ENCODE measurements at places on chromosomes 3 and 15.

DNA sequence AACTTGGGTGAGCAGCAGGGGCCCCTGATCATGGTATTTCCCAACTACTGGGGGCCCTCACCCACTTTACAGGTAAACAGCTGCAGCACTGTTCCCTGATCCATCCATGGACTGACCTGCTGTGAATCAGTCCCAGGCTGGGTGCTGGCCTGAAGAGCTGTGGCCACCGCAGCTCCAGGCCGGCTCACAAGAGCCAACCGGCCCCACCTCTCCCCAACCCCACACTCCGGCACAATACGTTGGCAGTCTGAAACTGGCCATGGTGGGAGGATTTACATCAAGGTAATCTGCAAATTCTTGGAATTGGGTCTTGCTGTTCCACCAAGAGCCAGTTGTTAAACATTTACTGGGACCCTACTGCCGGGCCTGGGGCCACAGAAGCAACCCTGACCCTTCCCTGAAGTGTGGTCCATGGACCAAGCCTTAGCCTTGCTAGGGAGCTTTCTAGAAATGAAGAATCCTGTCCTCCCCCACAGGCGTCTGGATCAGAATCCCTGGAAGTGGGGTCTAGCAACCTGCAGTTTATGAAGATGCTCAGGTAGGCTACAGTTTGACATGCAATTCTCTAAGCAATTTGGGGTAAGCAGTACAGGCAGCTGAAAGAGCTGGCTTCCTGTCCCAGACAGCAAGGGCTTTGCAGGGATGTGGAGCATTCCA, 3.7 kb downstream of the SLC6A20 start:
- DNase-seq = peak; percentile 36

DNA sequence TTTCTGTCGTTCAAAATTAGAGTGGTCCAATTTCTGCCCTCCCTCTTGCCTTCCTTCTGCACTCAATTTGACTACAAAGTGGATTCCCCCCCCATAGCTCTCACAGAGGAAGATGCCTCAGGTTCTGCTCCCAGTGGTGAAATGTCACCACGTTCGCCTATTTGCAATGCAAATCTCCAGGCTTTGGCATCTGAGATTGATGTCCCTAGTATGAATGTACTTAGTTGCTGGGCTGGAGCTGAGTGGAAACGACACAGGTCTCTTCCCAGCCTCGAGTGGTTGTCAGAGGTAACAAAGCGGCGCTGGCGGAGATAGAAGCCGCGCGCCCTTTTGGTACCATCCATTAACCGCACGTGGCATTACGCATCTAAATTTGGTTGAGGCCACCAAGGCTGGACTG, 860.1 kb downstream of the MCTP2 start:
- DNase-seq = no peak

DNA sequence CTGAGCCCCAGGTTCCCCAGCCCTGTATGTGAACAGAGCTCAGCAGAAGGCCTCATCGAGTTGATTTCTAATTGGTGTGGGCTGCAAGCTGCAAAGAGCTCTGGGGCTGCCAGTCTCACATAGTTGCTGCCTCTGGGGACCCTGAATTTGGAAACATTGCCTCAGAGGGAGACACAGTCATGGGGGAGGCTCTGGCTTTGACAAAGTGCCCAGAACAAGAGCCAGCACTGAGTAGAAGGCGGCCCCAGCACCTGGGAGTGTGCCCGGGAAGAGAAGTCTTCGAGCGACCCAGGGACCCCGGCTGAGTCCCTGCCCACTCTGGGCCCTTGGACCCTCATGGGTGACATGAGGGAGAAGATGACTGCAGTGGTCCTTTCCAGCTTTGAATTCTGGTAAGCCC, 7.3 kb downstream of the NTRK3 start:
- no peak for DNase-seq

DNA sequence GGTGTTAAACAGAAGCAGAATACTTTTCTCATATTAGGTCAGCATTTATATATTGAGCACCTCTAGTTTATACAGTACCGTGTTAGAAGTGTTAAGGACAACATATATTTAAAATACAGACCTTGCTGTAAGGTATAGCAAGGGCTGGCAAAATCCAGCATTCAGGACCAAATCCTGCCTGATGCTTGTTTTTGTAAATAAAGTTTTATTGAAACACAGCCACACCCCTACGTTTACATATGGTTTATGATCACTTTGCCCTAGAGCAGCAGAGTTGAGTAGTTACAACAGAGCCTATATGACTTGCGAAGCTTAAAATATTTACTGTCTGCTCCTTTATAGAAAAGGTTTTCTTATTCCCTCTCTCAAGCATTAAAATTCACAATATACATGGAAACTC, 877.3 kb downstream of the MCTP2 start:
- no peak for DNase-seq

DNA sequence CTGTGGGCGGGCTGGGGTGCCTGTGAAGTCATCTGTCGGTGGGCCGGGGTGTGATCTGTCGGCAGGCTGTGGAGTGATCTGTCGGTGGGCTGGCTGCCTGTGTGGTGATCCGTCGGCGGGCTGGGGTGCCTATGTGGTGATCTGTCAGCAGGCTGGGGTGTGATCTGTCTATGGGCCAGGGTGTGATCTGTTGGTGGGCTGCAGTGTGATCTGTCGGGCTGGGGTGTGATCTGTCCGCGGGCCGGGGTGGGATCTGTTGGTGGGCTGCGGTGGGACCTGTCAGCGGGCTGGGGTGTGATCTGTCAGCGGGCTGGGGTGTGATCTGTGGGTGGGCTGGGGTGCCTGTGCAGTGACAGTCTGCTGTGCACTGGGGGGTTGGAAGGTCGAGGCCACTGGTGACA, 204.5 kb downstream of the XXYLT1 start:
- DNase-seq = no peak

DNA sequence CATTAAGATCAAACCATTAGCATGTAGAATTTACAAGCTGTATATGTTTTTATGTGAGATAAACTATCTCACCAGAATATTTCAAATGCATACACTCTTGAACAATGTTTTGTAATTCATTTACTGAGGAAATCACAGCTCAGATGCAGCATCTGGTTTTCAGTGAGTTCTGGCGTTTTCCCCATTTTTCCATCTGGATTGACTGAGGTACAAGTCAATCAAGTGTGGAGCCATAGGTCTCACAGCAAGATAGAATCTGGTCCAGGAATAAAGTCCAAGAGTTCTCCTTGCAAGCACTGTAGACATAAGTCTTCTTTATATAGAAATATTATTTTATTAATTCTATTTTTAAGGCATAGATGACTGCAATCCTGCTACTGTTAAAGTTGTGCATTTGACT, 219.3 kb downstream of the ZBBX start:
- no peak for DNase-seq

DNA sequence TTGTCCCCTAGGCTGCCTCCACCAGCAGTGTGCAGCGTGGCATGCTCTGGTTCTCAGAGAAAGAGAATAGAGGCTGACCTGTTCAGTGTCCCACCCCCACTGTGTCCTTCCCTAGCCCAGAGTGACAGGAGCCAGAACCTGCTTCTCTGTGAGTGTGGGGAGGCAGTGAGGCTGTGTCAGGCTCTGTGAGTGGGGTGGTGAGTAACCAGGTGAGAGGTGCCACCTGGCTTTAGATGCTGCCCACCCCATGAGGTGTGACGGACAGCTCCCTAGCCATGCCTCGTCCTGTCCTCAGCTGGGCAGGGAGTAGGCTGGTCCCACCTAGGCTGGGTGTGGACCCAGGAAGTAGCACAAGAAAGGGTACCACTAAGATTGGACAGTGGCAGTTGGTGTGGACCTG, 6.3 kb downstream of the TEX264 start:
- DNase-seq = no peak

GRCh38 chr15:34613997-34614396, 30.5 kb upstream of the GOLGA8B start:
- DNase-seq = no peak

DNA sequence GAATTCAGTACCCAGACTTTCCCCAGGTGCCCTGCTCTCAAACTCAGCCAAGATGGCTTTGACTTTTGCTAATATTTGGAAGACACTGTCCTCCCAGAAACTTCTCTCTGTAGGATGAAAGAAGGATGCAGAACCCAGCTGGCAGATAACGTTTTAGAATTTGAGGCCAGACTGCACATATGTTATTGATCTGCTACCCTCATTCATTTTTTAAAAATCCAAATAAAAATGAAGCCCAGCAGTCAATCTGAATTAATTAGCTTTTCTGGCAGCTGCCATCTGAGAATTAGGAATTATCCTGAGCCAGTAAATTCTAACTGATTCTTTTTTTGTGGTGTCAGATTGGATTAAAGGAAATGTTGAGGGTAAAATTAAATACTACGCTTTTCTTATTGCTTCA, 236.6 kb downstream of the PLCL2 start:
- DNase-seq = no peak

- DNase-seq = peak; percentile 67
These were observed 744 bp upstream of the ALDH1A2 start for GRCh38 chr15:58066042-58066867.

GRCh38 chr15:73926219-73927002, at the start of gene LOXL1:
LOXL1 (plus strand) TSS chr15:73926462; CDS start chr15:73926784, 322 bp downstream.
- peak; percentile 83 for DNase-seq

- no peak for DNase-seq
These were observed 76.1 kb downstream of the CD200 start for GRCh38 chr3:112409041-112409440.

- no peak for DNase-seq
These were observed 3.3 kb downstream of the NPTN start for GRCh38 chr15:73629798-73630429.

- DNase-seq = no peak
These were observed 13.4 kb upstream of the FAM98B start for GRCh38 chr15:38440353-38441129.

DNA sequence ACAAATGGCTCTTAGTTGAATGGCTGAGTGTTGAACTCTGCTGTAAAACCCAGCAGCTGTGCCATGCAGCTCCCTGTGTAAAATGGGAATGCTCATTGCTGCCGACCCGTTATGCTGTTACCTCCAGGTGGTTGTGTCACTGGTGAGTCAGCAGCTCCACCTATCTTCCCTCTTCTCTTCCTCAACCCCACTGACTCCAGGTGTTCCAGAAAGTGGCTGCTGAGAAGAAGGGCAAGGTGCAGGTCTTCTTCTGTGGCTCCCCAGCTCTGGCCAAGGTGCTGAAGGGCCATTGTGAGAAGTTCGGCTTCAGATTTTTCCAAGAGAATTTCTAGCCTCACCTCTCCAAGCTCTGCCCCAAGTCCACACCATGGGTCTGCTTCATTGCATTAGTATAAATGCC, 41.9 kb downstream of the NOX5 start:
- no peak for DNase-seq

DNA sequence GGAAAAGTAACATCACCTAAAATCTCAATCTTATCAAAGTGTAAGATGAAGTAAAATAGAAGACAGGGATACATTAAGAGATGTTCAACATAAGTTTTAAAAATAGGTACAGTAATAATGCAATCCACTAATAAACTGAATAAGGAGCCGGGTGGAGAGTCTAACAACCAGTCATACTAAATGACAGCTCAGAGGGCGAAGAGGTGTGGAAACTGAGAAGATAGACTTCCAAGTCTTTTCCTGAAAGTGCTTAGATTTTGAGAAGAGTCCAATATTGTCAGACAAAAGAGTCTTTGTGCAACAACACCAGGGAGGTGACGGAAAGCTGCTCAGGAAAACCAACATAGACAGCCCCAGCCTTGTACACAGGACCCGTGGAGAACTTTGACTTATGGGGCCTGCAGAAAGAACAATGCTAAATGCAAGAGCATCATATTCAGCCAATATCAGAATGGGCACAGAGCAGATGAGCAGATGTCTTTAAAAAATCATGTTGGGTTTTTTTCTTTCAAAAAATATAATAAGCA, 66.4 kb downstream of the MECOM start:
- DNase-seq = no peak

GRCh38 chr3:155608228-155608920, 136.5 kb downstream of the PLCH1 start:
- DNase-seq = no peak

- no peak for DNase-seq
These were observed 32.0 kb downstream of the ADAMTSL3 start for GRCh38 chr15:83685916-83686332.

- DNase-seq = no peak
These were observed 56.6 kb upstream of the ARHGEF3 start for GRCh38 chr3:56858331-56858730.

GRCh38 chr3:17995769-17996168, 253.3 kb upstream of the TBC1D5 start:
- no peak for DNase-seq

DNA sequence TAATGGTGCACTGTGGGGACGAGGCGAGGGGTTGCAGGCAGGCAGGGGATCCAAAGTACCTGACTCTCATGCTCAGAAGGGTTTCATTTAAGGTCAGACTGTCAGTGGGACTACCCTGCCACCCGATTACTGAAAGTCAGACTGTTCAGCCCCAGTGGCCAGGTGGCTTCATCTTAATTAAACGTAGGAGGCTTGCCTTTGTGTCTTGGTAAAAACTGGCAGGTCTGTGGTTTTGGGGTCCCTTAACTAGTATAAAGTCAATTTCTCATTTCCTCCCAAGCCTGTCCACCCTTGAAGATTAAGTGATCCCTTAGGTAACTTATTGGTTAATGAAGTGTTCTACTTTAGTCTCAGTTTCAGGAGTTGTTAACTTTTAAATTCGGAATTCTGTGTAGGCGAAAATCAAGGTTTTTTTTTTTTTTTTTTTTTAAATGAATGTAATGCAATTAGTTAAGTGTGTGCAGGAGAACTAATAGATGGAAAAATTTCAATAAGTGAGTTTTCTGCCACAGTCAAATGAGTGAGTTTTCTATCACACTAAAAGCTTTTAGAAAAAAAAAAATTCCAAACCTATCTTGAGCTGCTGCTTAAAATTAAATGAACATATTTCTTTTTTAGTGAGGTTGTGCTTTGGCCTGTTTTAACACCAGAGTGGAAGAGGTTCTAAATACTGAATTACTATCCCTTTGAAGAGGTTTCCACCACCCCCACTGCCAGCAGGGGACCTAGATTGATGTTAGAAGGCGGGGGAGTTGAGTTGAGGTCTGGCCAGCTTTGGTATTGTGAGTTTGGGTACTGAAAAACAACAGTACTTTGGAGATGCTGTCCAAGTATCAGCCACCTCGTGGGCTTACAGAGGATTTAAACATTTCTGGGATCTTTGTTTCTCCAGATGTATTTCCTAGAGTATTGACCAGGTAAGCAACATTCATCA, 15.2 kb downstream of the ITPR1 start:
- DNase-seq = no peak

DNA sequence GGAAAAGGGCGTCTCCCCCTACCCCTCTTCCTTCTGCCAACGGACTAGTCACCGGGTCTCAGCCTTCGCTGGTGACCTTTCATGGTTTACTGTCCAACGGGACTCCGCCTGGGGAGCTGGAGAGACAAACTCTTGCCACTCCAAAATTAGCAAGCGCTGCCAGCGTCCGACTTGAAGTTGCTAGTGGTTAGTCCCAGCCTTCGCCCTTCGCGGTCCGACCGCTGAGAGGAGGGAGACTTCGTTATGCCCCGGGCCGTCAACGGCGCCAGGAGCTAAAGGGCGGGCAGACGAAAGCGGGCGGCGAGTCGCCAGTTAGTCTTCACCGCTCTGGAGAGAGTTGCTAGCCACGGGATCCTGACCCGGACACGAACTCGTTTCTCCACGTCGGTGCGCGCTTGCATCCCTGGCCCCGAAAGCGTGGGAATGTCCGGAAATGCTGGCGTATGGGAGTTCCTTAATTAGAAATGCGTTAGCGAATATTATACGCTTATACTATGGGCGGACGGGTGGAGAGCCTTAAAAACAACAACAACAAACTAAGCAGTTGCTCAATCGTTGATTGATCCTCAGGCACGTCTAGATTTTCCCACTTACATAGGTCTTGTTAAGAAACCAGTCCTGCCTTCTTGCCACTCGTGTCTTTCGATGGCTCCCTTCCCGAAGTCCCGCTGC, 716 bp downstream of the SMC4 start:
- DNase-seq = peak; percentile 65
